ENCODE measurements at places on chromosomes 1 and 21. TPM values are rescaled to one million over a fixed set of nuclear protein-coding genes. Genes with fewer than 3 reads are reported as not detected.

The AKR7A3 gene
- total RNA-seq, result 2.0 TPM

- DNase-seq, result no peak
These were observed 17.3 kb downstream of the CHD5 start for GRCh38 chr1:6162773-6163172.

DNA sequence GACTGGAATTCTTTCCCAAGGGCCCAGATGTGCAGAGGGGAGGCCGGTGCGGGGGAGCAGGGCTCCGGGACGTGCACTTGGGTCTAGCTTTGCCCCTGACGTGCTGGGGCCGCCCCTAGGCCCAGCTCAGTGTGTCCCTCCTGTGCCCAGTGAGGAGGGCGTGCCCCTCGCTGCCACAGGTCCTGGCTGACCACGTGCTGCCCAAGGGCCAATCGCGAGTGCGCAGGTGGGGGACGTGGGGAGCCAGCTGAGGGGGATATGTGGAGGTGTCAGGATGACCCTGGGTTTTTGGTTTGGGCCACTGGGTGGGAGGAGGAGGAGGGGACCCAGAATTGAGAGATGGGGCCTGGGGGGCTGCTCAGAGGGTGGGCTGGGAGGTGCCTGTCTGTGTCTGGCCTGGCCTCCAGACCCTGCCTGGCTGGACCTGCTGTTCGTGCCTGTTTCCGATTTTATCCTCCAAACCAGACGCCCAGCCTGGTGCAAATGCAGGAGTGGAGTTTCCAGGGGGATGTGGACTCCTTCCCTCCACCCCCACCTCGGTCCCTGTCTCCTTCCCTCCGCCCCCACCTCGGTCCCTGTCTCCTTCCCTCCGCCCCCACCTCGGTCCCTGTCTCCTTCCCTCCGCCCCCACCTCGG lies 6.1 kb upstream of the RNF223 start:
- no peak for DNase-seq

GRCh38 chr1:59532102-59532501 lies 235.2 kb downstream of the FGGY start:
- DNase-seq, result no peak

GRCh38 chr1:31072304-31072746 lies 6.8 kb upstream of the PUM1 start:
- DNase-seq, result no peak

DNA sequence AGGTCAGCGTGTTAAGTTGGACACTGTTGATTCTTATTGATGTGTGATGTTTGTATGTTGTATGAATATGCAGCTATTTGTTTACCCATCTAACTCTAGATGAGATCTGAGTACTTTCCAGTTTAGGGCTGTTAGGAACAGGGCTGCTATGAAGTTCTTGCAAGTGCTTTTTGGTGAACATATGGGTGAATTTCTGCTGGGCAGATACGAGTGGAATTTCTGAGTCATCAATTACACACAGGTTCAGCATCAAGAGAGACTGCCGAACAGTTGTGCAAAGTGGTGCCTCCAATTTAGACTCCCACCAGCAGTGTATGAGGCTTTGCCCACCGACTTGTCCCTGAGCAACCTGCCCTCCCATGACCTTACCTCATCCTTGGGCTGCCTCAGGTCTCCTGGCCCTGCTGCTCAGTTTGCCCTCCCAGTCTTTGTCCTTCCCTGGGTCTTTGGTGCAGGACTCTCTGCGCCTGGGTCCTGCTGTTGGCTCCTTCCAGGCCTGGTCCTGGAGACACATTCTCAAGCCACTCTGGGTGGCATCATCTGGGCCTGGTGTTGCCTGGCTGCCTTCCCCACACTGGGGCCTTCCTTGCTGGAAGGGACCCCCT lies 343.6 kb downstream of the PTPRU start:
- no peak for DNase-seq

DNA sequence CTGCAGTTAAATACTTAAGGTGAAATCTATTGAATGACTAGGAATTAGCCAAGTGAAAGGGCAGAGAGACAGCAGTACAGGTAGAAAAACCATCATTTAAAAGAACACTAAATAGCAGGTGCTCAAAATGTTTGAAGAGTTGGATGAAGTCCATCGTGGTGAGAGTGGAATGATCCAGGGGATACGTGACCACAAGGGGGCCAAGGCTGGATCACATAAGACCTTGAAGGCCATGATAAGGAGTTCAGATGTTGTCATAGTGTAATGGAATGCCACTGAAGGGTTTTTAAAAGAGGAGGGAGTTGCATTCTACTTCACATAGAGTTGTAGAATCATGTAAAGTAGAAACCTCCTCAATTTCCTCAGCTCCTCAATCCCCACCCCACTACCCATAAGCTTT lies 34.8 kb upstream of the HOOK1 start:
- DNase-seq, result no peak
